ENCODE measurements at places on chromosomes 16 and 17. TPM values are rescaled to one million over a fixed set of nuclear protein-coding genes. Genes with fewer than 3 reads are reported as not detected.

Gene ENPP7
- total RNA-seq = not detected

Gene ABCA8
- under 0.01 TPM for total RNA-seq

Gene NHLRC4
- total RNA-seq = 1.3 TPM

Gene PLD6
- total RNA-seq = 0.90 TPM

Gene PRSS36
- total RNA-seq = 0.39 TPM

Data from dermis microvascular lymphatic vessel endothelial cell (primary cell).